ENCODE measurements at places on chromosomes 3 and 15.

- peak; percentile 49 for DNase-seq
Measured at GRCh38 chr3:48966367-48966766, 23.7 kb upstream of the P4HTM start.

GRCh38 chr15:74548241-74548640 is 7.2 kb downstream of the ARID3B start:
- peak; percentile 56 for DNase-seq

DNA sequence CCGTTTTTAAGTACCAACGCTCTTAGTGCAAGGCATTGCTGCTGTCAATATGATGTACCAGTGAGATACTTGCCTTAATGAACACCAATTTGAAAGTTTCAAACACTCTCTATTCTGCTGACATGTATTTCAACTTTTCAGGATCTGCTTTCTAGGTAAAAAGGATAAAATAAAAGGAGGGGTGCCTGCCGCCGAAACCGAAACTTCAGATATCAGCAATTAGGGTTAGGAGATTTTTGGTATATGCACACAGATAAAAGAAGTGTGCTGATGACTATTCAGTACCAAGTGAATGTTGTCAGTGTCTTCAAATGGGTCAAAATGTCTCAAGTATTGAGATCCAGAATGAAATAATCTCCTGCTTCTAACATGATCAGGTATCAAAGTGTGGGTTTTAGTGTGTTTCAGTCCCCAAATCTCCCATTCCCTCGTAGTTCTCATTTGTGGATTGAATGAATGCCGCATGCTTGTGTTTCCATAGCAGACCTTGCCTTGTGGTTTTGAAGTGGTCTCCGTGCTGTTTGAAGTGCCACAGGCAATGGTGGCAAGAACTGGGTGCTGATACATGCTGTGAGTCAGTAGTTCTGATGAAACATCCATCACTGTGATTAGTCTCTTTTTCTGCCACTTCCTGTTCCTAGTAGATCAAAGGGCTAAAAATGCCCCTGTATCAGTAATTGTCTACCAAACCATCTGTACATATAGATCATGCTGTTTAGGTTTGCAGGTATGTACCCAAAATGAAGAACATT is 22.5 kb downstream of the CHST14 start:
- DNase-seq, result peak; percentile 88

- DNase-seq, result no peak
Measured at GRCh38 chr15:25742041-25742730, 120.9 kb downstream of the ATP10A start.

DNA sequence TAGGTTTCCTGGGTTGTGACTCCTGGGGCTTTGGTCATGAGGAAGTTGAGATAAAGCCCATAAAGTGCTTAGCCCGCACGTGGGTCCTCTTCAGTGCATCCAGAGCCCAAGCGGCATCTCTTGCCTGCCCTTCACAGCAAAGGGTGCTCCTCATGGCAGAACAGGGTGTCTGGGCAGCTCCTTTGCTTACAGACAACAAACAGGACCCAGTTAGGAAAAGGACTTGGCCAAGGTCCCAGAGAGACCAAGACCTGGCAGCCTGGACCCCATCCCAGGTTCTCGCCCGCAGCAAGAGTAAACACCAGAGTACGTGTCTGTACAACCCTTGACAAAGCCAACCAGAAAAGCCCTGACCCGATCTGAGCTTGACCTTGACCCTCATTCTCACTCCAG is 27.0 kb downstream of the ALS2CL start:
- DNase-seq, result no peak

DNA sequence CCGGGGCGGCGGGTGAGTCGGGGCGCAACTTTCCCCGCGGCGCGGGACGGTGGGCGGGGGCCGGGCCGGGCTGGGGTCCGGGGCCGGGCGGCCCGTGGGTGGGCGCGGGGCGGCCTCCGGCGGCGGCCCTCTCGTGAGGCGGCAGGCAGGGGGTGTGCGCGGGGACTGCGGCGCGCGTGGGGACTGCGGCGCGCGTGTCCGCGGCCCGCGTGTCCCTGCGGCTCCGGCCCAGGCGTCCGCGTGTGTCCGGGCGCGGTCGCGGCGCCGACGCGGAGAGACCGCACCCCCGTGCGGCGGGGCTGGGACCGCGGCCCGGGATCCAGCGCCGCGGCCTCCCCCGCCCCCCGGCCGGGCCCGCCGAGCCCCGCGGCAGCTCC is 349 bp downstream of the PLXNA1 start:
- DNase-seq, result no peak

- DNase-seq, result no peak
Measured at GRCh38 chr3:72549761-72550581, 298.3 kb downstream of the SHQ1 start.

- DNase-seq, result no peak
Measured at GRCh38 chr3:147385059-147386012, 21.0 kb downstream of the ZIC4 start.

DNA sequence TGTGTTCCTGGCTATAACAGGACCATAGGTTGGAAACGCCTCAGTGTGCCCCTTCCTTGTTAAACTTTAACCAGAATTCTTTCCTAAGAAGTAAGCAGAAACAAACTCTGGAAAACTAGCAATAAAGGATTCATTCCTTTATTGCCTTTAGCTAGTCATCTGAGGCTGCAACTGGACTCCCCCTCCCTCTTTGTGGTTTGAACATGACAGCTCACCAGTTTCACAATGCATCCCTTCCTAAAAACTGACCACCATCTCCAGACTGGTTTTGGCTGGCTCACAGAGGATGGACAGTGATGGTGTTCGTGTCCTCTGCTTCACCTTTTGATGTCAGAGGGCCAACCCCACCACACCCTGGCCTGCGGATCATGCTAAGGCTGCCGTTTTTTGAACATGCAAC is 27.9 kb upstream of the TGFBR2 start:
- peak; percentile 87 for DNase-seq

GRCh38 chr3:161049683-161050248 is 55.4 kb downstream of the B3GALNT1 start:
- no peak for DNase-seq

DNA sequence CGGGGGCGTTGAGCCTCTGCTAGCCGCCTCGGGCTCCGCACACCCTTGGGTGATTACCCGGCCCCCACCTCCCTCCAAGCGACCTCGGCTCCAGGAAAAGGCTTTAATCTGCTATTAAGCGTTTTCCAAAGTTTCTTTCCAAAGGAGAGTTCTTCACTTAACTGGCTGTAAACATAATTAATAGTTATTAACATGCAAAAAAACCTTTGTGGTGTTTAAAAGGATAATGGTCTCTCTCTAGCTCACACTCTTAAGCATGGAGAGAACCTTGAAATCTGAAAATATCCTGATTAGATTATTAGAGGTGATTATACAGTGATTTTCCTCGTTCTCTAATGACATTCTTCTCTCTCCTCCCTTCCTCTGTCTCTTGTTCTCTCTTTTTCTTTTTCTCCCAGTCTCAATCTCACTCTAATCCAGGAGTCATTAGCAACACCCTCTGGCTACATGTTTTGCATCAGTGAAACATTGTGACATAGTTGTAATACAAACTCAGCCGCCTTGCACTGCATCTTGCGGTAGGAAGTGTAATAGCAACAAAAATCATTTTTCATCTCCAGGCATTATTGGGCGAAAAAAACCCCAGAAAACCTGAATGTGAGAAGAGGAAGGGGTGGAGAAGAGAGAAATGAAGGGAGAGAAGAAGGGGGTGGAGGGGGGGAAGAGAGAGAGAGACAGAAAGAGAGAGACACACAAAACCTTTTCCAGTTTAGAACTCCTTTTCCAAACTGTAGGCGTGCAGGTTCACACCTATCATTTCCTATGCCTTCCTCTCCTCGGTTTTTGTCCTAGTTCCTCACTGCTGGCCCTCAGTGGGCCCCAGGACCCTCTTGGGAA is 24.4 kb downstream of the NR2F2 start:
- DNase-seq, result peak; percentile 85

GRCh38 chr3:73624821-73625665 is at the start of gene PDZRN3:
Gene PDZRN3, minus strand, starts transcription at chr3:73624941.
- DNase-seq, result no peak

DNA sequence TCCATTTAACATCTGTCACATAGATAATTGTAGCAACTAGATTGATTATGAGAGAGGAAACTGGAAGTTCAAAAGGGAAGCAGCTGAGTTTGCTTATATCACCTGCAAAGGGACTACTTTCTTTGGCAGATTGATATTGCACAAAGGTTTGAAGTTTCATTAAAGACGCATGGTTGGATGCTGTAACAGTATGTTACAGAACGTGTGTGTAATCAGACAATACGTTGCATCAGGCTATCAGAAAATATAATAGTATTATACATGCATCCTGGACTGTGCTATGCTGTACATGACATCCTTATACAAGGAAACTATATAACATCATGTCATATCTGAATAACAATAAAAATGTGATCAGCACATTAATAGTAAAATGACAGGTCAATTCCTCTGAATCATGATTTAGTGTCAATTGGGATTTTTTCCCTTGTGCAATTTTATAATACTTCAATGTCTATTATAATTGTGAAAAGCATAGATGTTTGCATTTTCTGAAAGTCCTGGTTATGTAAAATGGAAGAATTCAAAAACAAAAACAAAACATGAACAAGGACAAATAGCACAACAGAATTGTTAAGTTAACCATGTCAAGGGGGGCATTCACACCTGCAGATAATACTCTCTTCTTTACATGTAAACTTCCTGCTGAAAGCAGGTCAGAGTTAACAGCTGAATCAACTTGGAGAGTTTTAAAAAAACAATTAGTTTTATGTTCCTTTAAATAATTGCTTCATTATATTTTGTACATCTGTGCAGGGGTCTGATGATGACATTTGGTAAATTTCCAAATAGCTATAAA is 283.2 kb upstream of the KCNH8 start:
- DNase-seq, result no peak

- DNase-seq, result no peak
Measured at GRCh38 chr3:40511031-40511718, 5.3 kb downstream of the ZNF620 start.

GRCh38 chr15:67144609-67145311 is 79.4 kb downstream of the SMAD3 start:
- DNase-seq, result peak; percentile 66

- DNase-seq, result peak; percentile 9
Measured at GRCh38 chr3:187130346-187131066, 8.8 kb downstream of the RPL39L start.

GRCh38 chr3:8237893-8238292 is 263.7 kb upstream of the LMCD1 start:
- DNase-seq, result no peak

DNA sequence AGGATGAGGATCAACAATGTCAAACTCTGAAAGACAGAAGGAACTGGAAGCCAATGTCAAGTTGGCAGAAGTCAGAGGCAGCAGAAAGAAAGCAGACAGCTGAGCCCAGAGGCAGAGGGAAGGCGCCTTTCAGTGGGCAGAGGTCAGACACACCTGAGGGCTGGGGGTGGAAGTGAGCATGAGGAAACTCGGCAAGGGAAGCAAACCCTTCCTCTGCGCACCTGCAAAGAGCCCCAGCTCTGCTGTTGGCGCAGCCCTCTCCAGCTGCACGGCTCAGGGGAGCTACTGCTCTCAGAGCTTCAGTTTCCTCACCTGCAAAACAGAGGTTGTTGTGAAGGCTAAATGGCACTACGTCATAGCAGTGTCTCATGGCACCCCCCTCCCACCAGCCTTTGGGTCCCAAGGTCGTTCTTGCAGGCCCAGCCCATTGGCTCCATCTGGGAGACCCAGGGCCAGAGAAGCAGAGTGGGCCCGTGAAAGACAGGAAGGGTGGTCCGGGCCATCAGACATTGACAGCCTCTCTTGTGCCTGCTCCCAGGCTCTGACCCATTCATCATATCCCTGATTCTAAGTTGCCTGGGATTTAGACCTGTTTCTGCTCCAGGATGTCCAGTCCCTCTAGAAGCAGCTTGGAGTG is 53.3 kb upstream of the SLC6A11 start:
- no peak for DNase-seq

GRCh38 chr3:81472600-81473362 is 288.7 kb downstream of the GBE1 start:
- DNase-seq, result no peak

GRCh38 chr3:136787349-136787748 is 31.6 kb upstream of the SLC35G2 start:
- DNase-seq, result no peak

DNA sequence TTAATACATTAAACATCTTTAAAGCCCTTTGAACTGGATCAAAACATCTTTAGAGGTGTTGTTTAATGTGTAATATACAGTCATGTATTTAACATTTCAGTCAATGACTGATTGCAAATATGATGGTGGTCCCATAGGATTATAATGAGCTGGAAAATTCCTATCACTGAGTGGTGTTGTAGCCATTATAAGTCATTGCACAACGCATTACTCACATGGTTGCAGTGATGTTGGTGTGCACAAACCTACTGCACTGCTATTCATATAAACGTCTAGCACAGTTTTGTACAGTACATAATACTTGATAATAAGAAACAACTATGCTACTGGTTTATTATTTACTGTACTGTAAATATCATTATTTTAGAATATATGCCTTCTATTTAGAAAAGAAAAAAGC is 75.6 kb downstream of the DTWD1 start:
- no peak for DNase-seq

DNA sequence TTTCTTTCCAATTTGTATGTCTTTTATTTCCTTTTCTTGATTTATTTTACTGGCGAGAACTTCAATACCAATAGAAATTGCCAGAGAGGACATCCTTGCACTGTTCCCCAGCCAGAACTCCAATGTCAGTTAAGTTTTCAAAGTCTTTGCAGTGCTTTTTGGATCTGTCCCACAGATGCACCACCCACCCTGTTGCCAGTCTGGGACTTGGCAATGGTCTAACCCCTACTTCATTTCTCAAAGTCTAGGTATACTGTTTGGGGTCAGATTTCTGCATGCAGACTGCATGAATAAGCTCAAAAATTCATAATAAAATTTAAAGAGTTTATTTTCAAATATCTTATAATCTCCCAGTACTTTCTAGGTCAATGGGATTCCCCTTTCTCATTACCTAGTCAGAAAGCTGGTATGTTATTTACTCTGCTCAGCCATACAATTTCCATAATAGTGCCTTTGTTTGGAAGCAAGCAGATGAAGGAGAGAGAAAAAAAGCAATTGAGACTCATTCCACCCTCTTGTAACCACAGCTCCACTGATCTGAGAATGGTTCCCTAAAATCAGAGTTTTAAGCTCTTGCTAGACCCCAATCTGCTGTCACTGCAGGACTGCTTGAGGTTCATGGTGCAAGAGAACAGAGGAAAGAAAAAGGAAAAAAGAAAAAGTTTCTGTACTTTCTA is 125.9 kb upstream of the PLXND1 start:
- DNase-seq, result no peak

DNA sequence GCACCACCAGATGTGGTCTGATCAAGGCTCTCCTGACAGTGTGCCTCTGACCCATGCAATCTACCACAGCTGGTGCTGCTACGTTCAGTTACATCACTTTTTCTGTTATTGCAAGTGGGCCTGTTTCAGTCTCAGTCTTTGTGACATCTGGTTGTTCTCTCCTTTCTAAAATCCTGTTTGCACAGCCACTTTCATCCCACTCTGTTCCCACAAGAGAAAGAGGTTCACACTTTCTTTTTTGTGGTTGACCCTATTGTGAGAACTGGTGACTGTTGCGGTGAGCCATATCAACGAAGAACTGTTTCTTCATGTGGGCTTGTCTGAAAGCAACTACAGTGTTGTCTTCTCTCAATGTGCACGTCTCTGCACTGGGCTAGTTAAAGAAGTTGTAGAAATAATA is 342.8 kb upstream of the ARPP21 start:
- peak; percentile 99 for DNase-seq

- DNase-seq, result no peak
Measured at GRCh38 chr3:37730383-37730782, 131.3 kb upstream of the CTDSPL start.
